ENCODE measurements at places on chromosomes 3 and 15.

GRCh38 chr3:48966876-48967361 lies 23.1 kb upstream of the P4HTM start:
- no peak for DNase-seq

GRCh38 chr3:69642606-69643005 lies 96.7 kb upstream of the MITF start:
- DNase-seq, result no peak

GRCh38 chr3:14519406-14519805 lies 20.7 kb downstream of the GRIP2 start:
- peak; percentile 9 for DNase-seq

- no peak for DNase-seq
These were observed 28.4 kb downstream of the TMEM40 start for GRCh38 chr3:12730506-12731242.

DNA sequence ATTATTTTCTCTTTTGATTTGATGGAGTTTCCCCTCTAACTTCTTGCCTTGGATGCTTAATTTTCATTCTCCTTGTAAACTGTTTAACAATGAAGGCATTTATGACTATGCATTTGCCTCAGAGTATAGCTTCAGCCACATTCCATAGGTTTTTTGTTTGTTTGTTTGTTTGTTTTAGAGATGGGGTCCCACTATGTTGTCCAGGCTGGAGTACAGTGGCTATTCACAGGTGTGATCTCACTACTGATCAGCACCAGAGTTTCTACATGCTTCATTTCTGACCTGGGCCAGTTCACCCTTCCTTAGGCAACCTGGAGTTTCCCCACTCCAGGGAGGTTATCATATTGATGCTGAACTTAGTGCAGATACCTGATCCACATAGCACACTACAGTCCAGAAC lies 4.1 kb downstream of the SECISBP2L start:
- DNase-seq, result no peak

GRCh38 chr3:150783920-150784746 lies 21.2 kb upstream of the SIAH2 start:
- DNase-seq, result no peak

DNA sequence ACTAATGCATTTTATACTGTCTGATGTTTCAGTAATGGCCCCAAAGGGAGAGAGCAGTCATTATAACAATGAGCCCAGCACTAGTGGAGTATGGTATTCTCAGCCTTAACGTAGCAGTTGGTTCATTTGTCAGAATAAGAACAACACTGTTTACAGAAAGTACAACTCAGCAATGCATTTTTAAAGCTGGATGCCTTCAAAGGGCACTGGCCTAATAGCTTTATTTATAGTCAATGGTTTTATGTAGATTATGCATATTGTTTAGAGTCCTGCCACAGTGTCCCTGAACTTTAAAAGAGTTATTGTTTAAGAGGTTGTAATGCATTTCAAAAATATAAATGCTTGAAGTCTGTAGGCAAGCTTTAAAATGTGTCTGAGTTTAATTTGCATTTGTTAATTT lies 211.1 kb downstream of the MCTP2 start:
- DNase-seq, result no peak

DNA sequence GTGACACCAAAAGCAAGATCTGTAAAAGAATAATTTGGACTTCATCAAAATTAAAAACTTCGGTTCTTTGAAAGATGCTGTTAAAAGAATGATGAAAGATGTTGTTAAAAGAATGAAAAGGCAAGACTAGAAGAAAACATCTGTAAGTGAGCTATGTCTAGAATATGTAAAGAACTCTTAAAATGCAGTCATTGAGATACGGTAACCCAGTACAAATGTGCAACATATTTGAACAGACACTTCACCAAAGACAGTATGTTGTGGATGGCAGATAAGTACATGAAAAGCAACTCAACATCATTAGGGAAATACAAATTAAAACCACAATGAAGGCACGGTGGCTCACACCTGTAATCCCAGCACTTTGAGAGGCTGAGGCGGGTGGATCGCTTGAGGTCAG lies 139.5 kb downstream of the LRIG1 start:
- DNase-seq, result no peak

- DNase-seq, result no peak
These were observed 30.0 kb downstream of the HCN4 start for GRCh38 chr15:73338606-73339374.

DNA sequence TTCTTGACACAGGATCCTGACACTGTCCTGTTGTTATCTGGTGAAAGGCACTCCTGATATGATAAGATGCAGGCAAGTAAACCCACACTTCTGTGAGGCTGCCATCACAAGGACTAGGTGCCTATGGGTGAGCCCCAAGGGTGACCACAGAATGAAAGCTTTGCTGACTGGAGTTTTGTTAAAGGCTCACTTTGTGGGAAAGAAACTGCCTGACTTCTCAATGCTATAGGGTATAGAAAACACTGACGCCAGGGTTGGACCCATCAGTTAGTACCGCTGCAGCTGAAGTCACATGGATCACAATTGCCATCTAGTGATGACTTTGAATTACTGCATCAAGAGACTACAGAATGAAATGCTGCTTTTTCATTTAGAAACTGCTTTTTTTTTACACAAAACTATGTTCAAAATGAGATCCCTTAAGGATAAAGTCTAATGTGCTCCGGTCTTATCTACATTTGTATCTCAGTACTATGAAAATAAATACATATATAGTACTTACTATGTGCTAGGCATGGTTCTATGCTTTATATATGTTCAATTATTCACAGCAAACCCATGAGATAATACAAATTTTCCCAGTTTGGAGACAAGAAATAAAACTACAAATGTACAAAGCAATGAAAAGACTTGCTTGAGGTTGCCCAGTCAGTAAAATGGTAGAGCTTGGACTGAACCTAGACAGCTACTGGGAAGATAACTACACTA lies 64.2 kb upstream of the CMSS1 start:
- DNase-seq, result no peak

DNA sequence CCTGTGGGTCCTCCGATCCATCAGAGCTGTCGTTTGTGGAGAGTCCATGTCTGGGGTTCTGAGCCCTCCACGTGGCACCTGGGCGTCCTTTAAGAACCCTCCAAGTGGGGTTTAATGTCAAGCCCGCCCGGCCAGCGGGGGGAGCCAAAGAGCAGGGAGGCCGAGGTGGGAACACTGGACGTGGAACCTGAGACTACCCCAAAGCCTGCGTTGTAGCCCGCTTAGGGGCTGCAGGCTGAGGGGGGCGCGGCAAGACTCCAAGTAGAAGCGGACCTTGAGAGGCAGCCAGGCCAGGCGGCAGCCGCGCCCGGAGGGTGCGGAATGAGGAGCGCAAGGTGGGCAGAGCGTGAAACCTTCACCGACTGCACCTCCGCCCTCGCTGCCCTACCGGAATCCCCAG lies 126.2 kb upstream of the ATP10A start:
- DNase-seq, result peak; percentile 17

DNA sequence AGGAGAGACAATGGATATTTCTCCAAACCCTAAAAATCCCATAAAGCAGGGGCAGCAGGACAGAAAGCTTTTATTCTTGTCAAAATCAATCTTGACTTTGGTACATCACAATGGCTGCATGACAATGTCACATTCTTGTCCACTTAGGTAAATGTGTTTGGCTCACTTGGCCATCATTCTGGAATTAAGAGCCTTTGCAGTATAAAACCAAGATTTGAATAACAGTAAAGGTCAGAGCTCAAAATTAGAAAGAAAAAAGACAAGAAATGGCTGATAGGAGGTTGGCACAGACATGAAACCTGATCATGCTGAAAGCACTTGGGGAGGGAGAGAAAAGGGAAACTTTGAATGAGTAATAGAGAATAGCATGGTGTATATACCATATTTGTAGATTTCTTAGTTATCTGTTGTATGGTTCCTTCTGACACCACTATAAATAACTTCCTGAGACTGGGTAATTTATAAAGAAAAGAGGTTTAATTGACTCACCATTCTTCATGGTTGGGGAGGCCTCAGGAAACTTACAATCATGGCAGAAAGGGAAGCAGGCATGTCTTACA lies 158.5 kb upstream of the SGO1 start:
- no peak for DNase-seq

DNA sequence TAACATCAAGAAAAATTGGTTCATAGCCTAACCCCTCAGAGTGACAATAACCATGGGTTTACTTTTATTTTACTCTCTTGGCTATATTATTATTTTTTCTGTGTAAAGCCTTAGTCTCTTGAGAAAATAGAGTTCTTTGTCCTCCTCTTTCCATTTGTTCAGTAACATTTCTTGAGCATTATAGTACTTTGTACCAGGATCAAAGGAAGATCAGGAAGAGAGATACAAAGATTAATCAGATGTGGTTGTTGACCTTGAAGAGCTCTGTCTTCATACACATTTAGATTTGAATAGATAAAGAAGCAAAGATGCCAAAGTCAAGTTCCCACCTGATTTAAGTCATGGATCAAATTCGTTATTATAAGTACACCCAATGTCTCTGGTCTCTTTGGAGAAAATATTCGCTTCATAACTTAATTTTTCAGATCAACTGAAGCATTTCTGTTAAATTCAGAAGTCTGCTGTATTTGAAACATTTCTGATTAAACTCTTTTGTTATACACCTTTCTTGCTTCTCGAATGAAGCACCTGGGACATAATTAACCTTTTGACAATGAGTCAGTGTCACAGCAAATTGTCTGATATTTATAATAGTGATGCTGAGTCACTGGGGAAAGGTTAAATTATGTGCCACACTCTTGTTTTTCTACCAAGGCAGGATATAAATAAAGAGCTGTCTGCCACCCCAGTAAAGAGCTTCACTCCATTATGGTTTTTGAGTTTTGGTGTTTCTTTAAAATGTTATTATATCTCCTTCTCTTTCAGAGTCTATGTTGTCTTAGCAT lies 100.2 kb downstream of the GHSR start:
- DNase-seq, result no peak

- no peak for DNase-seq
These were observed 837 bp downstream of the TMC3 start for GRCh38 chr15:81373176-81373575.

GRCh38 chr15:50350621-50351020 lies 4.4 kb downstream of the GABPB1 start:
- DNase-seq, result no peak

GRCh38 chr15:64456634-64457108 lies 3.7 kb upstream of the ZNF609 start:
- peak; percentile 22 for DNase-seq

- no peak for DNase-seq
These were observed 34.5 kb downstream of the P3H2 start for GRCh38 chr3:190086191-190086590.

GRCh38 chr3:165451371-165452070 lies 255.3 kb upstream of the SLITRK3 start:
- no peak for DNase-seq

- no peak for DNase-seq
These were observed 33.4 kb upstream of the SCAANT1 start for GRCh38 chr3:63945558-63946096.

DNA sequence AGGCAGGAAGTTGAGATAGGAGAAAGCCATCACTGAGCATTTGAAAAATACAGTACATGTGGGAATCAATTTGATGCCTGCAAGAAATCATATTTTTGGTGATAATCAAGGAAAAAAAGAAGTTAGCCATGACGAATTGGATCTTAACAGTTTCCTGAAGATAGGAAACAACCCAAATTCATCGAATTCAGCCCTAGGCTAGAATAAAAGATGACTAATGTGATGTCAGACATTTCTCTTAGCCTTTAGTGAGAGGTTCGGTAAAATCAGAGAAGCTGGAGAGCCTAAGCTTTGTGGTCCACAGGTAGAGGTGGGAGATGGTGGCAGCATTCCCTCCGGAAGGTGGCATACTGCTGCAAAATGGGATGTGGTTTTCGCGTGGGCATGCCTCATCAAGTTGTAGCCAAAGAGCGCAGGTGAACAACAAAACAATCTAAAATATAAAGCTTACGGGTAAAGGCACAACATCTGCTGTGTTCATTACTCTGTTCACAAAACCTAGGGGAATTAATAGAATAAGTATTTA lies 144.1 kb upstream of the ALCAM start:
- peak; percentile 9 for DNase-seq

DNA sequence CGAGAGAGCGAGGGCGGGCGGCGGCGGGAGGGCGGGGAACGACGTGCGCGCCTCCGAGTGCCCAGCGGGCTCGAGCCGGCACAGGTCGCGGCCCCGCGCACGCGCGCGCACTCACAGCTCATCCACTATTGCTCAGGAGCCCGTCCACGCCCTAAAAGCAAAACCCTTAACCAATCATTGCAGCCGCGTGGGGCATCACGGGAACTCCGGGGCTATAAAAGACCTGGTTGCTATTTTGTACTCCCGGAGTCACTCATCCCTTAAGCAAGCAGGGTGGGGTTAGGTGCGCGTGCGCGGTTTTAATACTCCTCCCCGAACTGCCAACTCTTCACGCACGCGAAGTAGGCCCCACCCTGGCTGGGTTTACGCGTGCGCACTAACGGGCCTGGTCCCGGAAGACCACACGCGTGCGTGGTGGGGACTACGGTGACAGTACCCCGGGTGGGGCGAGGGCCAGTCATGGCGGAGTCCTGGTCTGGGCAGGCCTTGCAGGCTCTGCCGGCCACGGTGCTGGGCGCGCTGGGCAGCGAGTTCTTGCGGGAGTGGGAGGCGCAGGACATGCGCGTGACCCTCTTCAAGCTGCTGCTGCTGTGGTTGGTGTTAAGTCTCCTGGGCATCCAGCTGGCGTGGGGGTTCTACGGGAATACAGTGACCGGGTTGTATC lies at the start of the genes RHOA and TCTA:
TSS of gene RHOA (minus strand) at position 9 of the 664 bp plus-strand sequence. CDS start 36,387 bp downstream, outside the sequence.
TSS of gene TCTA (plus strand) at position 456 of the 664 bp plus-strand sequence. CDS start at position 460, 4 bp downstream.
- DNase-seq, result peak; percentile 98

- no peak for DNase-seq
These were observed 636.5 kb downstream of the ZBBX start for GRCh38 chr3:166743481-166744134.

DNA sequence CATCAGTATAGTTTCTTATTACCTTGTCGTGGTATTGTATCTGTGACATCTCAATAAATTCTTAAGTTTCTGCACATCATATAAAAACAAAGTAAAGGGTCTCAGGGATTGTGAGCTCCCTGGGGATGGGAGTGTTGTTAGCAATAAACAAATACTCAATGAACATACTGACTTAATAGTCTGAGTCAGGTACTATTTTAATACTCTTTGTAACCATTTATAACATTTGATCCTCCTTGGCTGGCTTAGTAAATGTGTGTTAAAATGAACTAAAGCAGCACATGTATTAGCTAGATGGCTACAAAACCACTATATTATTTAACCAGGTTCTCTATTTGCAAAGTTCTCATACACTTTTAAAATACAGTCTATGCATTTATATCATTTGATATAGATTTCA lies 1.8 kb downstream of the ICE2 start:
- no peak for DNase-seq

DNA sequence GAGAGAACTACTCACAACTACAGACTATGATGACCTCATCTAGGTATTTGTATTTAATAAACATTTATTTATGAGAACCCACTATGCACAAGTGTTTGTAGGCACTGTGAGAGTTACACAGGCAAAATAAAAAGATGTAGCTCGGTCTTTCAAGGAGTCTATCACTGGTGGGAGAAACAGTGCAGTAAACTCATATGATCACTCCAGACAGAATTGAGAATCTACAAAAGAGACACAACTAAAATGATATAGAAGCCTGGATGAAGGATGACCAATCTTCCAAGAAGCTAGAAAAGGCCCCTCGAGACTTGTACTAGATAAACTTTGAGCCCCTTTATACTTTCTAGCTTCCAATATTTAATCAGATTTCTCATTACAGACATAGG lies 70.2 kb upstream of the ZBTB20 start:
- DNase-seq, result no peak

GRCh38 chr3:36132214-36132613 lies 248.1 kb upstream of the STAC start:
- DNase-seq, result no peak

GRCh38 chr15:48865370-48866079 lies 12.4 kb upstream of the EID1 start:
- no peak for DNase-seq

- no peak for DNase-seq
These were observed 224.0 kb upstream of the CBLB start for GRCh38 chr3:106092792-106093191.

- DNase-seq, result no peak
These were observed 150.5 kb upstream of the THBS1 start for GRCh38 chr15:39430389-39430788.

Data from Caco-2 (cell line).